Bronchial epithelial cell (primary cell): ENCODE measurements at places on chromosomes 4 and X.

DNA sequence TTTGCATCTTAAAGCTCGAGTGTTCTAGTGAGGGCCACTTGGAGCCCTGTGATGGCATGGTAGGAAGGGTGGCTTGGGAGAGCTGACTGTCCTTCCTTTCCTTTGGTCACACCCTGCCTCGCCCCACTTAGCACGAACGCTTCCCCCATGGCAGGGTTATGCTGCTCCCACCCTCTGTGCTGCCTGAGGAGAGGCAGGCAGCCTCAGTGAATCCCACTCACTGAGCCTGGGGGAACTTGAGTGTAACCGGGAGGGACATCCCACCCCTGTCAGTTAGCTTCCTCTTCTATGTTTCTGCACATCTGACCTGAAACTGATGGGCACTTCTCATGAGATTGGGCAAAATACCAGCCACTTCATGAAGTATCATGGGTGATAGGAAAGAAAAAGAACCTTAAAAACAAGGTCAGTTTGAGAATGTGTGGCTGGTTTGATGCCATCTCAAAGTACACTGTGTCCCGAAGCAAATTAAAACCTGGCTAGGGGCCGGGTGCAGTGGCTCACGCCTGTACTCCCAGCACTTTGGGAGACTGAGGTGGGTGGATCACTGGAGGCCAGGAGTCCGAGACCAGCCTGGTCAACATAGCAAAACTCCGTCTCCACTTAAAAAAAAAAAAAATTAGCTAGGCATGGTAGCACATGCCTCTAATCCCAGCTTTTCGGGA is 10.1 kb downstream of the TKTL1 start:
- DNase-seq: no peak

DNA sequence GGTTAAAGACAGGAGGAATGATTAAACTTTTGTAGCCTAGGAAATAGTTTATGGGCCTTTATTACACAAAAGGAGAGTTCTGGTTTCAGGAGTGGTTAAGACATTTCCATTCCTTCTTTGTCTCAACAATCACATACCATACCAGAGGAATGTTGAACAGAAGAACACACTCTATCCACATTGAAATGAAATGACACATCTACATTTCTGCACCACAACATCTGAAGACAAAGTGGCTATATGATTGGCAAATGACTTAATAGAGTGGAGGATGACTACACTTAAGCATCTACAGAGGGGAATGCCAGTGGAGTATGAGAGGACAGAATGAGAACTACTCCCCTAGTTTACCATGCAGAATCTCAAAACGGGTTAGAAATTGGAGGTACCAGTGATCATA is 8.0 kb downstream of the CYP2U1 start:
- peak; percentile 17 for DNase-seq

GRCh38 chrX:47170861-47171692 is 22.6 kb upstream of the UBA1 start:
- no peak for DNase-seq

GRCh38 chr4:92615049-92615448 is 311.3 kb downstream of the GRID2 start:
- no peak for DNase-seq

DNA sequence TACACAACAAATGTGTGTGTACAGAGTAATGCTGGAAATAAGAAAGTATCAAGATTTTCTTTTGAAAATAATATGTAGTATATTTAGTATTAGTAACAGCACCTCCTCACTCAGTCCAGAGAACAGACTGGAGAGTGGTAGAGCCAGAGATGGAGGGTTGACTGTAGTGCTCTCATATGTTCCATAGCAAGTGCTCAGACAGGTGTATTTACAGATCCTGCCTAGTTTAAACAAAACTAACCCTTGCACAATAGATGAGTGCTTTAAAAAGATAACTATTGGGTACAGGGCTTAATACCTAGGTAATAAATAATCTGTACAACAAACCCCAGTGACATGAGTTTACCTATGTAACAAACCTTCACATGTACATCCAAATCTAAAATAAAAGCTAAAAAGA is 381.0 kb upstream of the EMCN start:
- DNase-seq: no peak

DNA sequence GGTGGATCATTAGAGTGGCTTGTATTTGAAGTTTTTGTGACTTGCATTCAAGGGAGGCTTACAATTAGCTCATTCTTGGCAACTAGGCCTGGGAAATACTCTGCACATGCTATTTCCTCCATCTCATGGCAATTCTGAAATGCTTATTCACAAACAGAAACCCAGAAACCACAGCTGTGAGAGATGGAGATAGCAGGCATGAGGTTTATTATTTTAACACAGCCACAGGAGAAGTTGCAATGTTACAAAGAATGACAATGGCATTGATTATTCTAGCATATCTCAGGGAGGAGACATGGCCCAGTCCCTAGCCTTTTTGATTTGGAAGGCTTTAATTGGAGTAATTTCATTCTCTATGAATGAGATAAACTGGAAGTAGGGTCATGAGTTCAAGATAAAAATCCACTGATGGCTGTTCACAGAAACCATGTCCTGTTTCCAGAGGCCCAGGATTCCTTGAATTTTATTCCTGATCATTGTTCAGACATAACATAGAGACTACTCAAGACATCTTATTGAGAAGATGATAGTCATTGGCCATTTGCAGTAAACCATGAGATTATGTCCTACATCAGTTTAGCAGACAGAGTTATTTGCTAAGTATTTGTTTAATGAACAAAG is 123.9 kb downstream of the MID1 start:
- DNase-seq: no peak

DNA sequence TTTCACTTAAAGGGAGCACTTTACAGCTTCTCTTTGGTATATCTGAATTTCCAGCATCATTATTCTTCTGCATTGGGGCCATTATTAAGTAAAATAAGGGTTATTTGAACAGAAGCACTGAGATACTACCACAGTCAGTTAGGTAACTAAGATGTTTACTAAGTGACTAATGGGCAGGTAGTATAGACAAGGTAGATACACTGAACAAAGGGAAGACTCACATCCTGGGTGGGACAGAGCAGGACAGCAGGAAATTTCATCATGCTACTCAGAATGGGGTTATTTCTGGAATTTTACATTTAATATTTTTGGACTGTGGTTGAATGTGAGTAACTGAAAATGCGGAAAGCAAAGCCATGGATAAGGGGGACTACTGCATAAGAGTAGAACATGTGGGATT is 316.0 kb downstream of the CCSER1 start:
- DNase-seq: peak; percentile 90

GRCh38 chr4:57607566-57608180 is 497.5 kb upstream of the IGFBP7 start:
- DNase-seq: peak; percentile 3

DNA sequence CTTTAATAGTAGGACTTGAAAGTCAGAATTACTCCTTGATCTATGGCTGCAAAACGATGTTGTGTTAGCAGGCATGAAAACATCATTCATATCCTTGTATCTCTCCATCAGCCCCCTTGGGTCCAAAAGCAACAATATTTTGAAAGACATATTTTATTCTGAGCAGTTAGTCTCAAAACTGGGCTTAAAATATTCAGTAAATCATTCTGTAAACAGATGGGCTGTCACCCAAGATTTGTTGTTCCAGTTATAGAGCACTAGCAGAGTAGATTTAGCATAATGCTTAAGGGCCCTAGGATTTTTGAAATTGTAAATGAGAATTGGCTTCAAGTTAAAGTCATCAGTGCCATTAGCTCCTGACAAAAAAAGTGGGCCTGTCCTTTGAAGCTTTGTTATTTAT is 1565.6 kb downstream of the STIM2 start:
- DNase-seq: no peak

- DNase-seq: no peak
Observed at GRCh38 chr4:98314791-98315565, 53.8 kb downstream of the RAP1GDS1 start.

- DNase-seq: no peak
Observed at GRCh38 chr4:1396806-1397455, 9.3 kb downstream of the NKX1-1 start.
